K562 (cell line): ENCODE measurements at places on chromosomes 7 and 10. TPM values are rescaled to one million over a fixed set of nuclear protein-coding genes. Genes with fewer than 3 reads are reported as not detected.

DNA sequence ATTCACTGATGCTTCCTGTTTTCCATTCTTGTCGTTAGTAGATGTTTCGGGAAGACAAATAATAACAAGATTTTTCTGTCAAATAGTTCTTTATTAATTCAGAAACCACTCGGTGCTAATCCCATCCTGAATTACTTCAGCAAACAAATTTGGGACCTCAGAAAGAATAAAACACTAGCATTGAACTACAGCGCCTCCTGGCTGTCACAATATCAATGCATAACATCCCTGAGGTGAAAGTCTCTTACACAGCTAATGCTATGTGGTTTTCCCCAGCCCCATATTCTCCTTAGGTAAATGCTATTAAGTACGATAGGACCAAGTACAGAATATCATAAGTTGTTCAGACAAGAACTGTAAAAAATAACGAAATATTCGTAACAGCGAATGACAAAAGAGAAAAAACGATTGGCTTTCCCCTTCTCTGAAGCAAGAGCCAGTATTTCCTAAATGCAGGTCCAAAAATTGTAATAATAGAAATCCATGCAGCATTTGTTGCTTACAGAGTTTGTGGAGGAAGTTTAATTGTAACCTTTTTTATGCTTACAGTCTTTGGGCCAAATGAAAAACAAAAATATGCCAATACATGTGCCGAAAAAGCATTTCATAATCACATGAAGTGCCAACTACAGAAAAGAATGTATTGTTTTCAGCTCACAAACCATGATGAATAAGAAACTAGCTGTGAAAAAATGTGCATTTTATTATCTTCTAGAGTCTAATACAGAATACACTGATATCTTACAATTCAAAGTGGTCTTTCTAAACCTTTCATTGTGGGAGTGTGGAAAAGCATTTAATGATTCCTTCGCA, 47.3 kb downstream of the MYPN start:
- peak; percentile 50 for DNase-seq

- no peak for DNase-seq
These were observed 240.6 kb downstream of the DGKI start for GRCh38 chr7:137606061-137606674.

GRCh38 chr10:16689227-16689626, 128.0 kb downstream of the RSU1 start:
- DNase-seq = no peak

Gene ANKRD30A
- not detected in 2 replicates for polyA plus RNA-seq

Gene IL6
- polyA plus RNA-seq = 1.2 and 2.2 TPM in 2 replicates
